ENCODE measurements at places on chromosomes 5 and 9.
A peak's percentile ranks its signal among the peaks of the same experiment; 100 is the strongest.

GRCh38 chr5:61519728-61520277 lies 187.7 kb downstream of the ZSWIM6 start:
- no peak for DNase-seq

- no peak for DNase-seq
Measured at GRCh38 chr5:117189784-117190183, 615.2 kb upstream of the SEMA6A start.

DNA sequence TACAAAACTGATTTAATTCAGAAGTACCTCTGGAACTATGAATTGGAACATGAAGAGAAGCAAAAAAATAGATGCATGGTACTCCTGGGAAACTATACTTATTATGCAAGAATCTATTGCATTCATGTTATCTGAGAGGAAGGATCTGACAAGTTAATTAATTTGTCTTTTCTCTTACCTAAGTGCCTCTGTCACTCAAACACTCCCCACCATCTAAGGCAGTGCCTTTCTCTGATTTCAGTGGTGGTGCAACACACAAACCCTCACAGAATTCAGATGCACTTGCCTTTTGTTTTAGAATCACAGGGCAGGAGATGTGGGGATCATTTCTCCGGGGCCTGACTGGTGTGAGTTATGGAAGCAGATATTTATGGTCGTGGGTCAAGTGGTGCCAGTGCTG lies 52.5 kb upstream of the C9orf72 start:
- DNase-seq: no peak

- no peak for DNase-seq
Measured at GRCh38 chr9:569296-569695, 272.2 kb upstream of the DMRT1 start.

GRCh38 chr5:87156631-87157030 lies 111.1 kb upstream of the RASA1 start:
- DNase-seq: no peak

- no peak for DNase-seq
Measured at GRCh38 chr5:33275391-33275790, 165.4 kb upstream of the TARS1 start.

- no peak for DNase-seq
Measured at GRCh38 chr5:28012538-28012937, 974.2 kb upstream of the CDH9 start.

DNA sequence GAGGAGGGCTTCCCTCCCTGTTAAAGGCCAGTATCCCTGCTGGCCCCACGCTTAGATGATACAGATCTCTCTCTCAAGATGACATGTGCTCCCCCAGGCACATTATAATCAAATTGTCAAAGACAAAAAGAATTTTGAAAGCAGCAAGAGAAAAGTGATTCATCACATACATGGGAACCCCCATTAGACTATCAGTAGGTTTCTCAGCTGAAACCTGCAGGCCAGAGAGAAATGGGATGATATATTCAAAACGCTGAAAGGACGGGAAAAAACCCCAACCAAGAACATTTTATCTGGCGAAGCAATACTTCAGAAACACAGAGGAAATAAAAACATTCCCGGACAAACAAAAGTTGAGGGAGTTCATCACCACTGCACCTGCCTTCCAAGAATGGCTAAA lies 78.7 kb downstream of the CAMSAP1 start:
- DNase-seq: no peak

GRCh38 chr5:102853680-102854079 lies 98.6 kb downstream of the PAM start:
- DNase-seq: peak; percentile 34

DNA sequence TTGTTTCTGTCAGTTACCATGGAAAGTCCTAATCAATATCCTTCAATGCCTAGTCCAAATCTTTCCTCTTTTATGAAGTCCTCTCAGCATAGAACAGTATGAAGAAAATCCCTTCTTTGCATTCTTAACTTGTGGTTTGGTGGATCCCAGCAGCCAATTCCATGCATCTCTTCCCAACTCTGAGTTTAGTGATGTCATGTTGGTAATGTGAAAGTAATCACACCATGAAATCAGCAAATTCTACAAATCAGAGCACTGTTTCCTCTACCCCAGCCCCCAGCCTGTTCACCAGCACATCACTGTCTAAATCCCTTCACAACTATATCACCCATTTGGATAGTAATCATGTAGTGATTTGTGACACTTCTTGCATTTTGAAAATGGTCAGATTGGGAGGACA lies 4.7 kb upstream of the C1QTNF2 start:
- DNase-seq: no peak

DNA sequence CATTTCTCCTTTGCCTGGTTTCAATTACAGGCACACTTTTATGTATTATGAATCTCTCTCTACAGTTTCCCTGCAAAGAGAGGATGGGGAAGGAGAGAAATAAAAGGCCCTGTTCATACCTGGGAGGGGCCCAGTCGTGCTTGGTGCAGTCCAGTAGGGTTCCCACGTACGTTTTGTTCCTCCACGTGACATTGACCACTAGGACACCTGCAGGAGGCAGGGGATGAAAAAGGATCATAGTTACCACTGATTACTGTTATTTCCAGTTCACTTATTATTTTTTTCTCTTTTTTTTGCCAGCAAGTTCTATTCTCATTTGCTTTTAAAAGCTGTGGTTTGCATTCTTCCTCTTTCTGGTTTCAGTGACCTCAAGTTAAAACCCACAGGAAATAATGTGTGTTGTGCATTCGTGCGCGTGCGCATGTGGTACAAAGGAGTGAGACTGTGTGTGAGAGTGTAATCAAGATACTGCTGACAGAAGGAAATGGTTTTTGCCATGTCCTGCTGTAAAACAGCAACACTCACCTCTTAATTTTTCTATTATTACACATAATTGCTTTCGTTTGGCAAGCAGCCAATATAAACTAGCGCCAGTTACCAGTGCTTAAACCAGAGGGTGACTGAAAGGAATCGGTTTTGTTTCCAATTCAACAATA lies 96.8 kb downstream of the ZNF608 start:
- DNase-seq: peak; percentile 58

- no peak for DNase-seq
Measured at GRCh38 chr9:17962747-17963146, 383.9 kb downstream of the SH3GL2 start.
